Karpas-422 (cell line): ENCODE measurements at places on chromosomes 7 and 10. TPM values are rescaled to one million over a fixed set of nuclear protein-coding genes. Genes with fewer than 3 reads are reported as not detected.

- no peak overlapping the region for H3K27ac ChIP-seq
- H3K4me1 ChIP-seq = peaks cover 23% of the 10 kb centered on the region
- peaks cover 24% of the 10 kb centered on the region for H3K36me3 ChIP-seq
- H3K27me3 ChIP-seq = no peaks in the 10 kb centered on the region
These were observed 3.4 kb downstream of the STAM start for GRCh38 chr10:17647326-17647725.

DNA sequence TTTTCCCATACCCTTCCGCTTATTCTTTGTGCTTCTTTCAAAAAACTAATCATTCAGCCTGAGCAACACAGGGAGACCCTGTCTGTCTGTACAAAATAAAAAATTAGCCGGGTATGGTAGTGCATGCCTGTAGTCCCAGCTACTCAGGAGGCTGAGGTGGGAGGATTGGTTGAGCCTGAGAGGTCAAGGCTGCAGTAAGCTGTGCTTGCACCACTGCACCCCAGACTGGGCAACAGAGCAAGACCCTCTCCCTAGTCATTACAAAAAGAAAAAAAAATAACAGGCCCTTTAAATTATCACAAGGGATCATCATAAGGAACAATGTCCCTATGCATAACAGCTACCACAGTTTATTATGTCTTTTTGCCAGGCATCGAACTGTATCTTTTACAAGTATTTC, 119.6 kb downstream of the TRIM24 start:
- peaks cover 36% of the 10 kb centered on the region; the same call in 1 of the 2 replicates for H3K36me3 ChIP-seq
- H3K27ac ChIP-seq = no peak overlapping the region
- no peak for DNase-seq
- no peaks in the 10 kb centered on the region for H3K27me3 ChIP-seq

- no peaks in the 10 kb centered on the region for H3K36me3 ChIP-seq
- H3K27ac ChIP-seq = no peak overlapping the region
- H3K4me3 ChIP-seq = no peak overlapping the region
- H3K4me1 ChIP-seq = no peaks in the 10 kb centered on the region
These were observed 23.2 kb upstream of the CALN1 start for GRCh38 chr7:72435366-72435765.

DNA sequence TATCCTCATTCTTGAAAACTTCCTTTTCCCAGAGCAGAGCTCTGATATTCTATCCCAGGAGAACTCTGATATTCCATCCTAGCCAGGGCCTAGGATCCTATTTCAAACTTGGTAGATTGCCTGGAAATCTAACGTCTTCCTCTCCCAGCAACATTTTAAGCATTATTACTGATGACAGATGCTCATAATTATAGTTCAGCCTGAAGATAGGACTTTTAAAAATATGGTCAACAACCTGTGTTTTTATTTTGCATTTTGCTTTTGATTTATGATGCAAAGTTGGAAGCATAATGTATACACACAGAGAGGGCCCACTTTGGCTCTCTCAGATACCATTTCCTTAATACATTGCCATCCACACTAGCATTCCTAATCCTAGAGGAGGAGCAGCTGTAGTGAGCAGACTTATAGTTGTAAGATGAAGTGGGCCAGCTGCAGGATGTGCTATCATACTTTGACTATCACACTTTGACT, 457.4 kb upstream of the TPK1 start:
- no peak overlapping the region for H3K4me3 ChIP-seq
- H3K4me1 ChIP-seq = no peaks in the 10 kb centered on the region
- H3K36me3 ChIP-seq = no peaks in the 10 kb centered on the region
- no peak overlapping the region for H3K27ac ChIP-seq
- no peak for DNase-seq

DNA sequence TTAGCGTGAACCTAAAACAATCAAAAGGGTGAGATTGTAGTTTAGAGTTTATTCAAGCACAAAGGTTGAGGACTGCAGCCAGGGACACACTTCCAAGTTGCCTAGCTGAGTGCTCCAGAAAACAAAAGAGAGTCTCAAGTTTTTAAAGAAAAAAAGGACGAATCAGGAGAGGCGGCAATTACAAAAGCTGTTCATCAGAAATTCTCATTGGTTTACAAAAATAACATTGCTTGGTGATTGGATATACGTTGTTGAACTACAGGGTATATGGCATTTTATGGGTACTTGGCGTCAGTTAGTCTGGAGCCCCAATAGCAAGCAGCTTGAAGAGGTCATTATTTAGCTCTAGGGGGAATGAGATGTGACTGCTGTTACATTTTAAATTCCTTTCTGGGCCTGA, 11.5 kb downstream of the ZNF438 start:
- no peaks in the 10 kb centered on the region for H3K4me1 ChIP-seq
- no peaks in the 10 kb centered on the region for H3K36me3 ChIP-seq
- no peak overlapping the region for H3K27ac ChIP-seq
- no peak overlapping the region for H3K4me3 ChIP-seq

- H3K27ac ChIP-seq = no peak overlapping the region
- no peak overlapping the region for H3K4me3 ChIP-seq
- H3K36me3 ChIP-seq = no peaks in the 10 kb centered on the region
- peaks cover 17% of the 10 kb centered on the region for H3K4me1 ChIP-seq
- no peaks in the 10 kb centered on the region for H3K27me3 ChIP-seq
These were observed 17.6 kb upstream of the ELN start for GRCh38 chr7:74010407-74010806.

DNA sequence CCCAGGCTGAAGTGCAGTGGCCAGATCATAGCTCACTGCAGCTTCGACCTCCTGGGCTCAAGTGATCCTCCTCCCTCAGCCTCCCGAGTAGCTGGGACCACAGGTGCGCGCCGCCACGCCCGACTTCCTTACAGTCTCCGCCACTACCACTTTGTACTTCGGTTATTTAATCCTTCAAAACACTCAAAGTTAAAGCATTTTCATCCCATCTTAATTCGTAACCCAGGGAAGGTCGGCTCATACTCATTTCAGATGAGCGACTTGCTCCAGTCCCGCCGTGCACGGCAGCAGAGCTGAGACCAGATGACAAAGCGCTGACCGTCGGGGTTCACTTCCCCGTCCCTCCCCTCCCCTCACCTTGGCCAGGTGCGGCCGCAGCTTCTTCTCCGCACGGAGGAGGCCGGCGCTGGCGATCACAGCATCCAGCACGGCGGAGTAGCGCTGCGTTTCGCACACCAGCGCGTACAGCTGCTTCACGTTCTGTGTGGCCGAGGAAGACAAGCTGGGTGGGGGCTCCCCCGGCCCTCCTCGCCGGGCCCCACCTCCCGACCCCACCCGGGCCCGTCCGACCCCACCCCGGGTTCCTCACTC, 457 bp downstream of the NSUN5 start:
- peaks cover 5% of the 10 kb centered on the region for H3K36me3 ChIP-seq
- H3K4me1 ChIP-seq = peaks cover 16% of the 10 kb centered on the region
- 0 out of 2 replicates have a peak overlapping the region, but pooled peaks have one; percentile 22 for H3K27ac ChIP-seq
- H3K27me3 ChIP-seq = no peaks in the 10 kb centered on the region

- H3K4me3 ChIP-seq = no peak overlapping the region
- H3K4me1 ChIP-seq = no peaks in the 10 kb centered on the region
- H3K27me3 ChIP-seq = no peaks in the 10 kb centered on the region
- DNase-seq = no peak
- no peak overlapping the region for H3K27ac ChIP-seq
These were observed 30.5 kb upstream of the FBXW4 start for GRCh38 chr10:101725296-101726114.

DNA sequence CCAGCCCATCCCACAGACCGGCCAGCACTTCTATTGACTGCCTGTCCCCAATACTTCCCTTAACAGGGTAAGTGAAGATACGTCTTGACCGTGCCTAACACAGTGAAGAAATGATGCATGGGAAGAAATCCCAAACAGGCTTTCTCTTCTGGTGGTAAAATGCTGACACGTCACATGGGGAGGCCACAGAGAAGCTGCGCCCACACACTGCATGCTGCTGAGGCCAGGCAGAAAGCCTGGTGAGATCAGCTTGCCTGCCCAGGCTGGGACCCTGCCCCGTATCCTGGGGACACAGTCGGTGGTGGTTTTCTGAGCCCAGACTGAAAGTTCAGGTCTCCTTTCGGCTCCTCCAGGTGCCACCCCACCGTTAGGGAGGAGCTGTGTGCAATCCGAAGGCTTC, 356.3 kb upstream of the MGMT start:
- no peaks in the 10 kb centered on the region for H3K4me1 ChIP-seq
- no peak overlapping the region for H3K4me3 ChIP-seq
- no peak for DNase-seq

- no peak overlapping the region for H3K27ac ChIP-seq
- no peaks in the 10 kb centered on the region for H3K4me1 ChIP-seq
- no peak overlapping the region for H3K4me3 ChIP-seq
These were observed 11.0 kb downstream of the PRR15 start for GRCh38 chr7:29574659-29575058.

DNA sequence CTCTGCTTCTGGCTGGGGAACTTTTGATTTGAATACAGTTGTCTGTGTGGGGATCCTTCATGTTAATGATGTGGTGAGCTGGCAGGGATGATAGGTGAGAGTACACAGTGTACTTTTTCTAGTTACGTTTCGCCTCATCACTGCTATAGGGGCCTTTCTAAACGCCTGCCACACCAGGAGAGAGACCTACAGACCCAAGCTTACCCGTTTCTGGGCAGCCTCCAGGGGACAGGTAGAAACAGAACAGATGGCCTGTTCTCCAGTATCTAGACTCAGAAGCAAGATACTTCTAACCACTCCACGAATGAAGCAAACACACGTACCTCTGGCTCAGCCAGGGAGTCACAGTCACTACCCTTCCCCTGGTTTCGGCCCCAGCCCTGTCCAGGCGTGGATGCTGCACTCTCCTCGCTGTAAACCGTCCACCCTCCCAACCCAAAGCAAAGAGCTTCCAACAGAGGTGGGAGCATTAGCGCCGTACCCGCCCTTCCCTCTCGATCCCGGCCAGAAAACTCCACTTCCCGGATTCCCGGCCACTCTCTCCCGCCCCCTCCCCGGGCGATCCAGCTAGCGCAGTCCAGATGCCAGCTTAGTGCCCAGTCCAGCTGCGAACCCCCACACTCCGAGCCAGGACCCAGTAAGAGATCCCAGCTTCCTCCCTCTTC, 1.2 kb downstream of the CCDC6 start:
- peaks cover 61% of the 10 kb centered on the region for H3K4me1 ChIP-seq
- no peaks in the 10 kb centered on the region for H3K27me3 ChIP-seq
- peak overlapping the region; percentile 96 for H3K4me3 ChIP-seq
- peaks cover 17% of the 10 kb centered on the region; the same call in 1 of the 2 replicates for H3K36me3 ChIP-seq
- DNase-seq = peak; percentile 81
- H3K27ac ChIP-seq = peak overlapping the region; percentile 86

DNA sequence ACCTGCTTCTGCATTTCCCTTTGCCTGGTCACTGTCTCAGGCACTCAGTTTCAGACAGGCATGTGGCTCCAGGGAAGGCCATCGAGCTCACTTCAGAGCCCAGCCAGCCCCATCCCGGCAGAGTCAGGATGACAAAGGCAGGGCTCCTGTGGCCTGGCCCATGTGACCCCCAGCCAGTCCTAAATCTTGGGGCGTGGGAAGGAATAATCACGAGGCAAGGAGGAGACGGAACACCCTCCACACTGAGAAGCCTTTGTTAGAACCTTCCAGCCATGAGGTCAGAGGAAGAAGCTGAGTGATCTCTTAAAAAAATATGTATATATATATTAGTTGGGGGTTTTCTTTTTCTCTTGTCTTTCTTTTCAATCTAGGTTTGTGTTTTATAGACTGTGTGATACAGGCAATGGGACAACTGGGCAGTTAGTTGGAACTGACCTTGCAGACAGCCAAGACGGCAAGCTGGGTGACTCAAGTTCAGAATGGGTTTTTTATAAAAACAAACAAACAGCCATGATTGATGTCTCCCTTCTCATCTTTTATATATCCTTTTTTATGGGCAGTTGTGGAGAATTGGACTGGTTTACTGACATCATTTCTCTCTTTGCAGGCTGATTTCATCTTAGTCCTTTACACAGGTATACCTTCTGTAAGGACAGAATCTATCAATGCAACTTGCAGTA, 60.8 kb downstream of the CHN2 start:
- H3K4me3 ChIP-seq = peak overlapping the region; percentile 32; the same call in 1 of the 2 replicates
- H3K27me3 ChIP-seq = no peaks in the 10 kb centered on the region
- no peak overlapping the region for H3K27ac ChIP-seq
- H3K4me1 ChIP-seq = peaks cover 36% of the 10 kb centered on the region

DNA sequence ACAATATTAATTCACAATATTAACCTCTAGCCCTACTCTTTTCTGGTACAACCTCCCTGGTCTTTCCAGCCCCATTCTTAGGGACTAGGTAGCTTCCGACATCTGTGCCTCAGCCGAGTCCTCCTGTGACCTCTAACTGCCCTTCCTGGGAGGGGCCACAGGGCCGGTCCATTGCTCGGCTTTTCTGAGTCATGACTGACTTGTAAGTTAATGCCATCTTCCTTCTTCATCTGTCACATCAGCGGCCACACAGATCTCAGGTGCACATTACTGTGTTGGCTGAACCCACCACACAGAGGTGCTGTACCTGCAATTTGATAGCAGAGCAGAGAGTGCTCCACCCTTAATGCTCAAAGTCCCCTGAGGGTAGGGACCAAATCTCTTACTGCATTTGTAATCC, 4.1 kb upstream of the CPA4 start:
- H3K27me3 ChIP-seq = no peaks in the 10 kb centered on the region
- no peaks in the 10 kb centered on the region for H3K4me1 ChIP-seq
- no peak overlapping the region for H3K4me3 ChIP-seq
- H3K27ac ChIP-seq = no peak overlapping the region
- no peaks in the 10 kb centered on the region for H3K36me3 ChIP-seq
- no peak for DNase-seq

DNA sequence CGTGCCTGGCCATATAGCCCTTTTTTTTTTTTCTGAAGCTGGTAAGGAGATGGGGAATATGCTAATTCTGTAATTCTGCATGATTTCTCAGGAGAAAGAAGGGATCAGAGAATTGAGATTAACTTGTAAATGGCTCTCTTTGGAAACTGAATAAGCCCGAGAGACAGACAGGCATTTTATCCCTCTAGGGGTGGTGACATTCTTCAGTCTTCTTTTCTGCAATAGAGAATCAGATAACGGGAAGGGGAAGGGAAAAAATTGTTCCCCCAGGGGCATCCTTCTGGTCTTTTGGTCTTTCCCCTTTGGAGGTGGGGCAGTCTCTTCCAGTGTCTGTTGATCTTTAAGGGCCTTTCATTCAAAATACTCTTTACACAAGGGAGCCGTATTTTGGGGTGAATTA, 34.2 kb downstream of the HK1 start:
- no peak overlapping the region for H3K27ac ChIP-seq
- no peak overlapping the region for H3K4me3 ChIP-seq
- peaks cover 8% of the 10 kb centered on the region for H3K4me1 ChIP-seq
- no peaks in the 10 kb centered on the region for H3K36me3 ChIP-seq
- no peaks in the 10 kb centered on the region for H3K27me3 ChIP-seq
- no peak for DNase-seq

Gene OR2A12
- total RNA-seq = not detected in 2 replicates

Gene VWC2
- total RNA-seq = not detected in 2 replicates

Gene SLC4A2
- 35.1 and 113 TPM in 2 replicates for total RNA-seq

Gene MYL10
- not detected in 2 replicates for total RNA-seq

Gene UFSP1
- total RNA-seq = 3.3 and 17.2 TPM in 2 replicates

Gene WDR11
- total RNA-seq = 46.8 and 73.2 TPM in 2 replicates

Gene LANCL2
- 7.9 and 10.9 TPM in 2 replicates for total RNA-seq

Gene SLC13A1
- total RNA-seq = not detected in 2 replicates

Gene SRRM3
- total RNA-seq = not detected in 2 replicates

Gene SFMBT2
- 28.8 and 41.5 TPM in 2 replicates for total RNA-seq

Gene TLX1
- not detected in 2 replicates for total RNA-seq
